ENCODE measurements at places on chromosomes 6 and 20.

DNA sequence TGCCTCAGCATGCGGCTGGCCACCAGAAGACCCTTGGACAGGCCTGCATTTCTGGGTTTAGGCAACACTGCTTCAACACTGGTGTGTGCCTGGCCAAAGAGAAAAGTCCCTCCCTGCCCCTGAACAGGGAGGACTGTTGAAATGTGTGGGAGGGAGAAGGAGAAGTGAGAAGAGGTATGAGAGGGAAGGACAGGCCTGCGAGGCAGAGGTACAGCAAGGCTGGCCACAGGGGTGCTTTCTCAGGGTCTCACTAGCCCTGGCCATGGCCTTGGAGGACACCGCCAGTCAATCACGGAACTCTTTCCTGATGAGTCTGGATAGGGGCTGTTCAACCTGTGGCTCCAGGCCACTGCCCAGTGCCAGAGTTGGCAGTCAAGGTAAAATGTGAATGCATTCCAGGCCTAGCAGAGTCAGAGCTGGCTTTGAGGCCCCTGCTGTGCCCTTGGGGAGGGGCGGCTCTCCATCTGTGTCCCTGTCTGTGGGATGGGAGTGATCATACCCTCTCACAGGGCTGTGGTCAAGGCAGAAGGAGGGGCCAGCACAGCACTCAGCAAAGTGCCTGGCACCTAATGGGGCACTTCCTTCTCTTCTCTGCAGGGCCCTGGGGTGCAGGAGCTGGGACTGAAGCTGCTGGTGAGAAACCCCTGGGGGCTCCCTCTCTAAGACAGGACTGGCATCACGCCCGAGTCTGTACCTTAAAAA lies 43.2 kb upstream of the CDH22 start:
- no peak for DNase-seq

DNA sequence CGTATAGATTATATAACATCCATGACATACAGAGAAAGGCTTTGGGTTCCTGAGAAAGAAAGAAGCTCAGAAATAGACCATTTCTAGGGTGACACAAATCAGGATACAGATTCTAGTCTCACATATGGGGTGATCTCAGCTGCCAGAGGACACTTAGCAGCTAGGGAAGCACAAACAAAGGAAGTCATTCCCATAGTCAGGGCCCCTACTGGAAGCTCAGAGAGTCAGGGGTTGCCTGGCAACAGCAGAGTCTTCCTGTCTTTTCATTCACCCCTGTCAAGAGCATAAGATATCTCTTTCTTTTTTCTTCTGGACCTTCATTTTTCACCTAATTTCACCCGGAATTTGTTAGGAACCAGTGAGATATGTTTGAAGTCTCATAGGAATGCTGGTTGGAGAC lies 81.9 kb upstream of the IYD start:
- no peak for DNase-seq

DNA sequence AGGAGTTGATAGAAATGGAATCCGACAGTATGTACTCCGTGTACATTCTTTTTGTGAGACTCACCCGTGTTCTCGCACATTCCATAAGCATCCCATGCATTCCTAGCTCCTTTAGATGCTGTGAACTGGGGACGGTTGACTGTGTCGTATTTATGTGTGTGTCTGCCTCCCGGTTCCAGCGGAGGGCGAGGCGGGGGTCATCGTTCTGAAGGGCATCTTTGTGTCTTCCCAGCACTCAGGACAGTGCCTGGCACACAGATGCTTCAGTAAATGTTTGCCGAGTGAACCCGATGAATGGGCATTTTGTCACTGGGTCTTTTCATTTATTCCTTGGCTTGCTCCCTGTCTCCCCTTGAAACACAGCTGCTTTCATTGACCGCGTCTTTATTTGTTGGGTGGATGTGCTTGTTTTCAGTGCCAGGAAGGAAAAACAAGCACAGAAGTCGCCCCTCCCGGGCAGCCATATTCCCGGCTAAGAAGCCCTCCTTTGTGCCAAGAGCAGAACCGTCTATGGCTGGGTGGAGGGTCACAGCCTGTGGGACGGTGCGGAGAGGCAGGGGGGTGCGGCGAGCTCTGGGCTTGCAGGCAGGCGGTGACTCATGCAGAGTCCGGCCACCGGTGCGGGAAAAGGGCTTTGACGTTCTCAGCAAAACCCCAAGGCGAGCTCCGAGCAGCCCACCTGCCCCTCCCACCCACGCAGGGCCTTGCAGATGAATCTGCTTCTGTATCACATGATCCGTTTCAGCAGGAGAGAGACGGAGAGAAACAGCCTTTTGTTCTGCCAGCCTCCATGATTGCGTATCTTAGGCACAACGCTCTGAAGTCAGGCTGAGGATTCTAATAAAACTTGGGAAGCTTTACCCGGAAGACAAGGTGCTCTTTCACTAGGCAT lies 11.2 kb upstream of the PSMG4 start:
- no peak for DNase-seq

DNA sequence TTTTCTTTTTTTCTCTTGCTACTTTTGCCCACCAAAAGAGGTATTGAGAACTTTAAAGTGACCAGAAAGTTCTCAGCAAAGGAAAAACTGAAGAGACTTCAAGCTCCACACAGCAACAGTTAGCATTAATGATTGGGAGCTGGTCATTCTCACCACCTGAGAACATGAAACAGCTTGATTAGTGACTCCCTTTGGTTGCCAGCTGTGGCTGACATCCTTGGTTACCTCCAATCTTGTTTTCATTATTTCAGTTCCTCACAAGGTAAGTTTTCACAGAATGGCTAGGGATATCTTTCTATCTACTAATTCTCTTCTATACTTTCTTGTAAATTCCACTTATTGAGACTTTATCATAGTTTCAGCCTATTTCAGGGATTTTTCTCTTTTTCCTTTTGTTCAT lies 427.9 kb downstream of the QKI start:
- DNase-seq = no peak

DNA sequence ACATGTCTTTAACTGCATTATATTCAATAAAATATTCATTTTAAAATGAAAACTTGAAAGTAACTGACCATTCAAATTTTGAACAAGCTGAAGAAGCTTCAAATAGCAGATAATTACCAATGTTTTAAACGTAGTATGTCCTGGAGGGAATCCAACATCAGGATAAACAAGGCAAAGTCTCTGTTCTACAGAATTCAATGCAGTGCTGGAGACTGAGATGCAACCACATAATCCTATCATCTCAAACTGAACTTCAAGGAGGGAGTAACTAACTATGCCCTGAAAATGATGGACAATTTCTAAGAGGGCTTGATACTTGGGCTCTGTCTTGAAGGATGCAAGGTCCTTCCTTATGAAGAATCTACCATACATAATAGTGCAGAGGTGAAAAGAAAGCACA lies 100.7 kb downstream of the PRKN start:
- DNase-seq = no peak

DNA sequence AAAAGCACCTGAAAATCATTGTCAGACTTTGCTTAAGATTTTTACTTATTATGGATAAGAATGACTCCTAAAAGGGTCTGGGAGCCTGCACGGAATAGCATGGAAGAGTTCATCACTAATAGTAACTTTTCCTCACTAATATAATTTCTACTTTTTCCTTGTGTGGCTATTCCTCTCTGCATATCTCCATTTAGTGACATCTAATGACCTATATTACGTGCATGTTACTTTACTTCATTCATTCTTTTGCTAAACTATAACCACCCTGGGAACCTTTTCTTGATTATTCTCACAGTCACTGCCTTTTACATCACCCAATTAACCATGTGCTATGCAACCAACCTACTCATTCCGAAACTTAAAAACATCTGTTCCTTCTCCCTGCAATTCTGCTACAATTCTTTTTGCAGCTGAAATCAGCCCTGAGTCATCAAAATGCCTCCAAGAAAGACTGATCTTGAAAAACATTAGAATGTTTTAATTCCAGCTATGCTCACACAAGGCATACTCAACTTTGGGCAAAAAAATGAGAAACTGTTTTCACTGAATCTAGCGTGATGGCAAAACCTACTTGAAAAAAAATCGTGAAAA lies 313.3 kb downstream of the RNGTT start:
- no peak for DNase-seq

- DNase-seq = no peak
Observed at GRCh38 chr6:5190507-5190906, 70.2 kb downstream of the LYRM4 start.

- DNase-seq = no peak
Observed at GRCh38 chr6:34616227-34616585, 60.1 kb upstream of the SPDEF start.

DNA sequence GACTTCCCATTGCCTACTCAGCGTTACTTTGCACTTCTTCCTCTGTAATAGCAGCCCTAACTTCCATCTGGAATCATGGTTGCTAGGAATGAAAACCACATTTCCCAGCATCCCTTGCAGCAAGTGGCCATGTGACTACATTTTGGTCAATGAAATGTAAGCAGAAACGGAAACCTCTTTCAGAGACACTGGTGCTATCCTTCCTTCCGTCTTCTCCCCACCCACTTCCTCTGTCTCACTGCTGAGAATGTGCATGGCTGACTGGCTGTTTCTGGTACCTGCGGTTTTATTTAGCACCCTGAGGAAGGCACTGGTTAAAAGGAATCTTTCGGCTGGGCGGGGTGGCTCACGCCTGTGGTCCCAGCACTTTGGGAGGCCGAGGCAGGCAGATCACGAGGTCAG lies 107.4 kb downstream of the SCML4 start:
- DNase-seq = no peak

GRCh38 chr20:51104960-51105920 lies 82.3 kb upstream of the KCNG1 start:
- no peak for DNase-seq

Measured in NCI-H1417 treated with DMSO at 0.1 percent for 48 hours (cell line).